ENCODE measurements at places on chromosomes 3 and 15.
A peak's percentile ranks its signal among the peaks of the same experiment; 100 is the strongest.

DNA sequence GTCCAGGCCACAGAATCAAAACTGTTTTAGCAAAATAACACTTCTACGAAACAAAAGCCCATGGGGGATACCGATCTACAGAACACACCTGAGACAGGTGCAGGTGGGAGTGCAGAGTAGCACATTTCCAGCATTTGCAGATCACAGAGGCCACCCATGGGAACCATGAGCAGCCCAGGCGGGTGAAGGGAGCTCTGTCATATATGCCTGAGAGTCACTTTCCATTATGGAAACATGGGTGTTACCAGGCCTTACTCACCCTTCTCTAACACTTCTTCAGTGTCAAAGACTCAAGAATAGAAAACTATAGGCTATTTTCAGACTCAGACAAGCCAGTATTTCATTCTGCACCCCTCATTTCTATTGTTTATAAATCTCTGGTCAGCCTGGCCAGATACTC, 3.5 kb downstream of the PLA1A start:
- DNase-seq, result no peak

DNA sequence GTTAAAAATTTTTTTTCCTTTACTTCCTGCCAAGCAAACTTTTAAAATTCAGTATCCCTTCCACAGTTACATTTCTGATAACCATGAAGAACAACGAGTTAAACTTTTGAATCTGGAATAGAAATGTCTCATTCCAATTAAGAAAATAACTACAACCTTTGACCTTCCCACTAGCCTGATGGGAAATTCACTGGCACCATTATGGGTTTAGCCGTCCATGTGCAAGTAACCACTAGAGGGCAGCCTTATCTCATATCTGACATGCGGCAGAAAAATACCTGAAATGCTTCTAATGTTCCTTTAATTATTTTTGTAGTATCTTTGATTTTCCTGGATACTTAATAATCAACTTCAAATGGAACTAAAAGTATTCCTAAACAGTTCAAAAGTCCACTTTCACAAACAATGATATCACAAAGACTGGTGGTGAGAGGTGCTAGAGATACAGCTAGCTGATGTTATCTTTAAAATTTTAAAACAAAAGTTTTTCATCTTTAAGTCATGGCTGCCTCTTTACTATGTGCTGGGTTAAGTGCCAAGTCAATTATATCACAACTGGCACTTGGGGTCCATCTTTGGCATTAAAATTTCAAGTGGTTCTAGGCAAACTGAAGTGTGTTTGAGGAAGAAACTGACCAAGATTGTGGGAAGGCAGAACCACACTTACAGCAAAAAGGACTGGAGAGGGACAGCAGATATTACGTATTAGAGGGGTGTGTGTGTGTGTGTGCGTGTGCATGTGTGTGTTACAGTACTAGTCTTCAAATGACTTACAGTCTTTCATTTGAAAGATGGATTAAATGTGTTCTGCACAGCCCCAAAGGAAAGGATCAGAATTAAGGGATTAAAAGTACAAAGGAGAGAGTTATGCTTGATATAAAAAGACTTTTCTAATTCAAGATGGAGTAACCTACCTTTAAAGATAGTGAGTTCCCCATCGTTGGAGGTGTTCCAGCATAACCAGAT, 107.1 kb upstream of the ICE2 start:
- DNase-seq, result peak; percentile 83

- DNase-seq, result peak; percentile 2
Measured at GRCh38 chr15:79769069-79769481, 127.7 kb downstream of the MTHFS start.

GRCh38 chr15:97876281-97876675, 84.2 kb upstream of the ARRDC4 start:
- DNase-seq, result no peak

GRCh38 chr15:41001524-41002214, 48.4 kb downstream of the CHAC1 start:
- no peak for DNase-seq

DNA sequence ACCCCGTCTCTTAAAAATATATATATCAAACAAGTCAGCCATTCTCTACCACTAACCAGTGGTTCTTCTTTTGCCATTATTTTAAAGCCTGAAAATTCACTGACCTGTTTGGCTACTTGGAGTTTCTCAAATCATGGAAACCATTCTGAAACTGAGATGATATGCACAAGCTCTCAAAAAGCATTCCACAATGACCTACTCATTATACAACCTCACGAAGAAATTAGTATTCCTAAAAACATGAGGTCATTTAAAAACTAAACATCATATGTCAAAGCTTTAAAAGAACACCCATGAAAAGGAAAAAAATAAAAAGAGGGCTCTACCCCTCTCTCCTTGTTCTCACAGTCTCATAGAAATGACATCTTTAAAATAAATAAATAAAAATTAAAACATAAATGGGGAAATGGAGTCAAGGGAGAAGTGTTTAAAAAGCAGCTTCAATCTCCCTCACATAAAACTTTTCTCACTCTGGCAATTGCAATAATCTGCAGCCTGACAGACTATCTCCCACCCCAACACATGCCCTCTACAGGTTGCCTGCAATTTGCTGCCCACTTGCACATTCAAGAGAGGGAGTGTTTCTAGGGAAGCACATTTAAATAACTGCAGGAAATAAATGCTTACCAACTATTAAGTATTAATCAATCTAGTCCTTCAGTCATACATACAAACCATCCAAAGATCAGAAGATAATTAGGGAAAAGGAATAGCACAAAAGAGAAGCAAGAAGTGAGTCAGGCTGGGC, 73.3 kb downstream of the TRANK1 start:
- no peak for DNase-seq

DNA sequence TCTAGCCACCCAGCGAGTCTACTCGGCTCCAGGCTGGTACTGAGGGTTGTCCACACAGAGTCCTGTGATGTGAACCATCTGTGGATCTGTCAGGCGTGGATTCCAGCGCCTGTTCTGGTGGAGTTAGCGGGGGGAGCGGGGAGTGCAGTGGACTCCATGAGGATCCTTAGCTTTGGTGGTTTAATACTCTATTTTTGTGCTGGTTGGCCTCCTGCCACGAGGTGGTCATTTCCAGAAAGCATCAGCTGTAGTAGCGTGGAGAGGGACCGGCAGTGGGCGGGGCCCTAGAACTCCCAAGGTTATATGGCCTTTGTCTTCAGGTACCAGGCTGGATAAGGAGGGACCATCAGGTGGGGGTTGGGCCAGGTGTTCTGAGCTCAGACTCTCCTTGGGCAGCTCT, 446.5 kb downstream of the EDEM1 start:
- no peak for DNase-seq

GRCh38 chr15:55977231-55977630, 16.2 kb downstream of the NEDD4 start:
- DNase-seq, result no peak

- no peak for DNase-seq
Measured at GRCh38 chr3:126050050-126050392, 33.9 kb downstream of the SLC41A3 start.

DNA sequence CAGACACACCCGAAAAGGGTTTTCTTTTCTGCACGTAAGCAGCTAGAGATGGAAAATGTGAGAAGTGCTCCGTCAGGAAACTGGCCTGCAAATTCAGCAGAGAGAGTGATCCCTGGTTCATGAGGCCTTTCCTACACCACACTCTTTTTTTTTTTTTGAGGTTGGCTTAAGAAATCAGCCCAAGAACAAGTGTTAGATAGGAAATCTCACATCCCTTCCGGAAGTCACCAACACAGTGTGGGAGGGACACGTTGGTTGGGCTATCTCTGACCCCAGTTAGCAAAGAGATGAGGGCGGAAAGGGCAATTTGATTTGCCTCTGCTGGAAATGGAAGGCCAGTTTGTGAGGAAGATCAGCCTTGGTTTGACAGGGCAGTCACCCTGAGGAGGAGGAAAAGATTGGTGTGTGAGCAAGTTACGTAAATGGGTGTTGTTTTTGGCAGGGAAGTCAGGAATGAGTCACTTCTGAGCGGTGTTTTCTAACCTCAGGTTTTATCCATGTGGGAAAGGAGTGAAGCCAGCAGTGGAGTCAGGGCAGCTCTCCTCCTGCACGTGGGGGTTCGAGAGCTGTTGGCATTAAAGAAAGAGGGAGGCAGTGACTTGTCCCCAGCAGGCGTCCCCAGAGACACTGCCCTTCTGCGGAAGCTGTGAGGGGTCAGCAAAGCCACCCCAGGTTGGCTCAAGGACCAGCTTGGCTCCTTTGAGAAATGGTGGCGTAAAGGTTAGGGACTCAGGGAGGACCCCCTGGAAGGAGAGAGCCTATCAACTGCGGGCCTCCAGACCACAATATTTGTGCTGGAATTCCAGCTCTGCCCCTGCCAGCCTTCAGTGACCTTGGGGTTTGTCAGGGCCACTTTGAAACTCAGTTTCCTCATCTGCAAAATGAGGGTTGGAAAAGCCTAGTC, 237.6 kb upstream of the BHLHE40 start:
- no peak for DNase-seq

DNA sequence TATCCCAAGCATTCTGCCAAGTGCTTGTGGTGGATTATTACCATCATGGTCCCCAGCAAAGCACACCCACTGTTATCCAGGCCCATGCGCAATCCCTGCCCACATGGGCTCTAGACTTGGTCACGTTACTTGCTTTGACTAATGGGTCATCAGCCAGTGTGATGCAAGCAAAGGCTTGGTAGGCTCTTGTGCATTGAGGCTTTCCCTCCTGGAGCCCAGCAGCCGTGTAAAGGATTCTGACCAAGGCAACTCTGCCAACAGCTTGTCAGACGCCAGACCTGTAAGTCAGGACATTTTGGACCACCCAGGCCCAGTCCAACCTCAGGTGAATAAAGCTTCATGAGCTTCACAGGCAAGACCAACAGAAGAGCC, 93.9 kb downstream of the ABHD5 start:
- no peak for DNase-seq

- peak; percentile 53 for DNase-seq
Measured at GRCh38 chr3:152269831-152270734, 1.4 kb downstream of the MBNL1 start.

DNA sequence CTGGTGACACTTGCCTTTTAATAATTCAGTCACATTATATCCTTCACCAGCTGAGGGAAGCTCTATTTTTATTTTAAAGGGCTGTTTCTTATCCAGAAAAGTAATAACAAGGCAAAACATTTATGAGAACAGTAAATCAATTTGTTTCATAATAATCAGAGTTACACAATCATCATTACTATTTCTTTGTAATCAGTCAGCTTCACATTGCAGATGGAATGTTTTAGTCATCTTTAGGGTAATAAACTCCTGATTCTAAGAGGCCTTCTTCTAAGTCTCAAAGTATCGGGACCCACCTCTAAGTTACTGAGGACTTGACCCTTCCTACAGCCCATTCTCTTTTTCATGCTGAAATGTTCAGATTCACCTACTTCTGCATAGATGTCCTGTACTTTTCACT, 298.3 kb upstream of the TGFBR2 start:
- DNase-seq, result no peak

DNA sequence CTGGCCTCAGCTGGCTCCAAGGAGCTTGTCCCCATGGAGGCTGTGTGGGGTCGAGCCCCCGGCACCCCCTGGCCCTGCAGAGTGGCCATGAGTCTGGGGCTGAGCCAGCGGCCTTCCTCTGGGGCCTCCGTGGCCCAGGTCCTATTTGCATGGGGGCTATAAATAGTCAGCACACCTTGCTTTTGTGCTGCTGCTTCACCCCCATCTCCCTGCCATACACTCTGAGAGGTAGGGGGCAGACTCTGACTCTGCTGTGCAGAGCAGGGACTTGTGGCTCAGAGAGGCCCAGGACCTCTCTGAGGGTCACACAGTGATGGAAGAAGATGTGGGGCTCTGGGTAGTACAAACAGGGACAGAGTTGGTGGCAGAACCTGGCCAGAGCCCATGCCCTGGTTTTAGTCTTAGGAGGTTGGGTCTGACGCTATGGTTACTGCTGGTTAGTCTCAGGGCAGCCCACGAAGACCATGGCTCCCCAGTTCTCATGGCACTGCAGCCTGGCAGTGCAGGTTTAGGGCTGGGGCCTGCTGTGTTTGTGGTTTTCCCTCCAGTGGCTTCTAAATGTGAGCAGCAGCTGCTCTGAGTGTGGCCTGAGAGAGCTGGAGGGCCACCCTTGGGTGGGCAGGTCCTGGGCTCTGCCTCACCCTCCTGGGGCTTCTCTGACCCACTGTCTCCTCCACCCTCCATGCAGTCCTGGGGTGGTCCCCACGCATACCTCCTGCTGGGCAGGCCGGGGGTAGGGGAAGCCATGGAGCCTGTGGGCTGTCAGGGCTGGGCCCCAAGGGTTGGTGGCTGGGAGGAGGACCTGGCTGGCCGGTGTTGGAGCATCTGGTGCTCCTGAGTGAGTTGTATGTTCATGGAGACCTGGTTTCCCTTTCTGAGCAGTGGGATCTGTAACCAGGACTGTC, 13.6 kb downstream of the PRKCD start:
- no peak for DNase-seq

- DNase-seq, result no peak
Measured at GRCh38 chr3:59771768-59772181, 722.0 kb upstream of the CFAP20DC start.

DNA sequence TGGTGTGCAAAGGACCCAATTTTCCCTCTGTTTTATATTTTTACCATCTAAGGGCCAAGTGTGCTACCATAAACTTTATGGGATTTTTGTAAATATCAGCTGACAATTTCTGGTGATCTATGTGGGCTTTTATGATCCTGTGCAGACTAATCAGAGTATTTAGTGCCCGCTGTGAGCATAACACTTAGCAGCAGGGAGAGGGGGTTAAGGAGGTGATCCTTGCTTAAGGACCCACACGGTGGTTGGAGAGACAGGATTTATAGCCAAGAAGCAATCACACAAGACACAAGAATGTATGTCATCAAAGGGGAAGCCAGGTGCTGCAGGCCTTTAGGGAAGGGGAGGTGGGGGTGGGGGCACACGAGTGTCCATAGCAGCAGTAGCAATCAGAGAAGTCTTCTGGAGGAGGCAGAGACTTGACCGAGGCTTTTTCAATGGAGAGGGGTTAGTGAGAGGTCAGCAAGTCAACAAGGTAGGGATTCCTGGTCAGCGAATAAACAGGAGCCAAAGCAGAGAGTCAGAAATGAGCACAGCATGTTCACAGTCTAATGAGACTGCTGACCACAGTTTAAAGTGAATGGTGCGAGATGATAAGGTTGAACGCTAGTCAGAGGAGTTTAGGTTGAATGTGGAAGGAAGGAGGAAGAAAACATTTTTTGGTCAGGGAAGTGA, 4.5 kb upstream of the CACNA1D start:
- DNase-seq, result no peak

- no peak for DNase-seq
Measured at GRCh38 chr15:91526424-91526823, 327.1 kb upstream of the SLCO3A1 start.

DNA sequence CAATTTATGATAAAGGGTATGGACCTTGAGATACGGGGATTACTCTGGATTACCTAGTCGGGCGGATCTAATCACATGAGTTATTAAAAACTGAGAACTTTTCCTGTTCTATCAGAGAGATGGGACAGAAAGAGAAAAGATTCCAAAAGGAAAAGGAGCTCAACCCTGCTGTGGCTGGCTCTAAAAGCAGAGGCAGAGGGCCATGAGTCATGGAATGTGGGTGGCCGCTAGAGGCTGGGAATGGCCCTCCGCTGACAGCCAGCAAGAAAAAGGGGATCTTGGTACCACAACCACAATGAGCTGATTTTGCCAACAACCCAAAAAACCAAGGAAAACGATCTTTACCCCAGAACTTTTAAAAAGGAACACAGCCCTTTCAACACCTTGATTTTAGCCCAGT, 210.0 kb downstream of the MAGI1 start:
- no peak for DNase-seq
